Effector memory CD8-positive, alpha-beta T cell (primary cell): ENCODE measurements at places on chromosomes 12 and 14.

- no peaks in the 10 kb centered on the region for H3K27me3 ChIP-seq
- H3K4me3 ChIP-seq = no peak overlapping the region
- peak overlapping the region; percentile 32 for H3K27ac ChIP-seq
- peaks cover 4% of the 10 kb centered on the region for H3K4me1 ChIP-seq
- H3K36me3 ChIP-seq = peaks cover 3% of the 10 kb centered on the region
These were observed 314.6 kb downstream of the BCL11B start for GRCh38 chr14:98957211-98958047.

- no peak overlapping the region for H3K27ac ChIP-seq
- no peak for DNase-seq
- no peak overlapping the region for H3K4me3 ChIP-seq
- no peaks in the 10 kb centered on the region for H3K36me3 ChIP-seq
These were observed 81.6 kb downstream of the LLPH start for GRCh38 chr12:66048835-66049537.

- H3K27ac ChIP-seq = no peak overlapping the region
- H3K4me3 ChIP-seq = no peak overlapping the region
- no peaks in the 10 kb centered on the region for H3K36me3 ChIP-seq
- DNase-seq = no peak
- peaks cover 6% of the 10 kb centered on the region for H3K4me1 ChIP-seq
- H3K27me3 ChIP-seq = peaks cover 8% of the 10 kb centered on the region
These were observed 11.9 kb upstream of the TNFAIP2 start for GRCh38 chr14:103111232-103111868.

- H3K27ac ChIP-seq = peak overlapping the region; percentile 57
- peaks cover 11% of the 10 kb centered on the region for H3K4me1 ChIP-seq
- H3K36me3 ChIP-seq = peaks cover 10% of the 10 kb centered on the region
- H3K27me3 ChIP-seq = no peaks in the 10 kb centered on the region
- no peak for DNase-seq
These were observed 8.8 kb downstream of the IKBIP start for GRCh38 chr12:98635657-98636323.

GRCh38 chr14:97065305-97066067 is 268.3 kb downstream of the VRK1 start:
- H3K27me3 ChIP-seq = peaks cover 32% of the 10 kb centered on the region
- no peak for DNase-seq
- H3K4me3 ChIP-seq = no peak overlapping the region
- H3K36me3 ChIP-seq = no peaks in the 10 kb centered on the region
- H3K27ac ChIP-seq = no peak overlapping the region

DNA sequence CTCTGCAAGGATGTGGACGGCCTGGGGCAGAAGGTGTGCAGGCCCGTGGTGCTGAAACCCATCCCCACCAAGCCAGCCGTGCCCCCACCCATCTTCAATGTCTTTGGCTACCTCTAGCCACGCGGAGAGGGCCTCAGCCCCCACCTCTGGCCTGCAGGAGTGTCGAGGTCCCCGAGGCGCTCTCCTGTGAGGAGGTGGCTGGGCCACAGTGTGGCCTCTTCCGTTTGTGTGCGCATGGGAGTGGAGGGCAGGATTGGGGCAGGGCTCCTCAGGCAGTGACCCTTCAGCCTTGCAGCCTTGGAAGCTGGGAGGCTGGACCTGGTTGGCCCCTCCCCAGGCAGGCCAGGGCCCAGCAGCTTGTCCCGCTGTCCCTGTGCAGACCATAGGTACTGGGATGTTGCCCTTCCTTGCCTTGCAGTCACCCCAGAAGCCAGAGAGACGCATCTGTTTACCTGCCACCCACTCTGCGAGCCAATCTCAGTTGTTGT is 1.9 kb downstream of the FAM181A start:
- peaks cover 3% of the 10 kb centered on the region for H3K36me3 ChIP-seq
- H3K4me3 ChIP-seq = no peak overlapping the region
- no peaks in the 10 kb centered on the region for H3K27me3 ChIP-seq
- peak overlapping the region; percentile 19 for H3K27ac ChIP-seq
- DNase-seq = no peak

- H3K36me3 ChIP-seq = no peaks in the 10 kb centered on the region
- H3K27ac ChIP-seq = no peak overlapping the region
- DNase-seq = no peak
- H3K4me3 ChIP-seq = no peak overlapping the region
- no peaks in the 10 kb centered on the region for H3K4me1 ChIP-seq
- H3K27me3 ChIP-seq = peaks cover 7% of the 10 kb centered on the region
These were observed 6.5 kb downstream of the AMDHD1 start for GRCh38 chr12:95949477-95950206.

DNA sequence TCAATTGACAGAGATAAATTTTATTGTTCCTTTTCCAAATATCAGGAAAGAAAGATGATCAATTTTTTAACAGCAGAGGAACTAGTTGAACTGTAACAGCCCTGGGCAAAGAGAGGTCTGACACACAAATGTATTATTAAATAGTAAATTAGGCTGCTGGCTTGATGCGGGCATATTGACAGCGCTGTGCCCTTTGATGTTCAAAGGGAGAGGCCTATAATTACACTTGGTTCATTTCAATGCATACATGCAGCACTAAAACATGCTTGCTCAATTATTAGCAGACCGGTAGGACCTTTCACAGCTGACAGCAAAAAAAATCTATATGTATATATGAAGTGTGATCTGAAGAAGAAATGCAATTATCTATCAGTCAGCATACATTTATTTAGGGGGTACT is 219.8 kb downstream of the SLC2A13 start:
- H3K4me3 ChIP-seq = no peak overlapping the region
- H3K36me3 ChIP-seq = no peaks in the 10 kb centered on the region
- DNase-seq = no peak
- no peak overlapping the region for H3K27ac ChIP-seq
- H3K27me3 ChIP-seq = no peaks in the 10 kb centered on the region

GRCh38 chr12:66206141-66206540 is 17.1 kb downstream of the IRAK3 start:
- peaks cover 52% of the 10 kb centered on the region for H3K27me3 ChIP-seq
- no peak overlapping the region for H3K27ac ChIP-seq
- DNase-seq = no peak
- H3K36me3 ChIP-seq = peaks cover 2% of the 10 kb centered on the region
- H3K4me3 ChIP-seq = no peak overlapping the region

DNA sequence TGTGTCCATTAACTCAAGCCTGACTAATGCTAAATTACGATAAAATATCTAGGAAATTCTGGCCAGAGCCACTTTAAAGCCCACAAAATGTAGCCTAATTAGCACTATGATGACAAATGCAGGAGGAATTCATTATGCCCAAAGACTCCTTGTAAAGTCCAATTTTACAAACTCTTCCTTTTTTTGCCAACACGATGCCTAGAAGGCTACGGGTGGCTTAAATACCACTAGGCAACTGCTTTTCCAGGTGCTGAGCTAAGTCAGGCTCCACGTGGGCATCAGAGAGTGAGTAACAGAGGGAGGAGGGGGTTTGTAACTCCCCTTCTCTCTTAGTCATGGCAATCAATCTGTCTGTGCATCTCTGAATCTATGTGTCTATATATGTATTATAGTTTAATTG is 172.4 kb upstream of the NTF3 start:
- no peaks in the 10 kb centered on the region for H3K4me1 ChIP-seq
- no peaks in the 10 kb centered on the region for H3K36me3 ChIP-seq
- peaks cover 5% of the 10 kb centered on the region for H3K27me3 ChIP-seq
- no peak for DNase-seq

DNA sequence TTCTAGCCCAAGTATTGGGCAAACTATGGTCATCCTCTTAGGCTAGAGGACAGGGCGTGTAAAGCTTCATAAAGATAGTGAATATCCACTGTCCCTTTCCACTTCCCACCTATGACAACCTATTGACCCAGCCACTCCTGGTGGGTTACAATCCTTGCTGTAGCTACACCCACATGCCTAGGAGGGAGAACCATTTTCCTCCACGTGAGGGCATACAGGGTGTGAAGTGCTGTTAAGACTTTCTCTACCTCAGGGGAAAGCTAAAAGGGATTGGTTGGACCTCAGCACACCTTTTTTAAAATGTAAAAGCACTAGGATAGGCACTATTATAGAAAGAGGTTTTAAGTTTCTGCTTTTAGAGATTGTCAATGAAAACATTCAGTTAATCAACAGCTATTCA is 124.4 kb downstream of the TPH2 start:
- no peak for DNase-seq
- peaks cover 5% of the 10 kb centered on the region for H3K27me3 ChIP-seq
- no peak overlapping the region for H3K27ac ChIP-seq
- H3K4me1 ChIP-seq = no peaks in the 10 kb centered on the region

- DNase-seq = no peak
- H3K4me3 ChIP-seq = no peak overlapping the region
- H3K4me1 ChIP-seq = no peaks in the 10 kb centered on the region
- H3K27ac ChIP-seq = no peak overlapping the region
- H3K27me3 ChIP-seq = no peaks in the 10 kb centered on the region
These were observed 27.9 kb downstream of the RHOF start for GRCh38 chr12:121765573-121765972.

- H3K4me3 ChIP-seq = no peak overlapping the region
- H3K4me1 ChIP-seq = peaks cover 4% of the 10 kb centered on the region
- H3K36me3 ChIP-seq = no peaks in the 10 kb centered on the region
- no peak overlapping the region for H3K27ac ChIP-seq
- H3K27me3 ChIP-seq = no peaks in the 10 kb centered on the region
- DNase-seq = no peak
These were observed 59.0 kb downstream of the CLMN start for GRCh38 chr14:95260537-95261361.

DNA sequence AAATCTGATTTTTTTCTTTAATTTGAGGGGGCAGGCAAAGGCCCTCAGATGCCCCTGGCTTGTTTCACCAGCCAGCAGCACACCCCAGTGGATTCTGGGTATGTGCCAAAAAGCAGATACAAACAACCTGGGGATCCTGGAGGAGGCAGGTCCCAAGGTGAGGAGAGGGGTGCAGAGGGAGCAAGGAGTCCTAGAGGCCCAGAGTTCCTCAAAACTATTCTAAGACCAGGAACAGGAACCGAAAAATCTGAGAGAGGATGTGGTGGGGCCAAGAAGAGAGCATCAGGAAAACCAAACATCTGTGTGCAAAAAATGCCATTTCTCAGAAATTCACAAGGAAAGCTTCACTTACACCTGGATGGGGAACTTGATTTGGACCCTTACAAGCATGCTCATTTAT is 8.2 kb downstream of the KCNA5 start:
- no peaks in the 10 kb centered on the region for H3K4me1 ChIP-seq
- no peak overlapping the region for H3K27ac ChIP-seq
- no peak overlapping the region for H3K4me3 ChIP-seq
- H3K36me3 ChIP-seq = no peaks in the 10 kb centered on the region
- H3K27me3 ChIP-seq = peaks cover 24% of the 10 kb centered on the region

GRCh38 chr12:53985692-53985993 is 697 bp downstream of the HOXC10 start:
- peaks cover 100% of the 10 kb centered on the region for H3K27me3 ChIP-seq
- peaks cover 41% of the 10 kb centered on the region for H3K36me3 ChIP-seq
- DNase-seq = no peak
- H3K27ac ChIP-seq = peak overlapping the region; percentile 87
- peaks cover 45% of the 10 kb centered on the region for H3K4me1 ChIP-seq

DNA sequence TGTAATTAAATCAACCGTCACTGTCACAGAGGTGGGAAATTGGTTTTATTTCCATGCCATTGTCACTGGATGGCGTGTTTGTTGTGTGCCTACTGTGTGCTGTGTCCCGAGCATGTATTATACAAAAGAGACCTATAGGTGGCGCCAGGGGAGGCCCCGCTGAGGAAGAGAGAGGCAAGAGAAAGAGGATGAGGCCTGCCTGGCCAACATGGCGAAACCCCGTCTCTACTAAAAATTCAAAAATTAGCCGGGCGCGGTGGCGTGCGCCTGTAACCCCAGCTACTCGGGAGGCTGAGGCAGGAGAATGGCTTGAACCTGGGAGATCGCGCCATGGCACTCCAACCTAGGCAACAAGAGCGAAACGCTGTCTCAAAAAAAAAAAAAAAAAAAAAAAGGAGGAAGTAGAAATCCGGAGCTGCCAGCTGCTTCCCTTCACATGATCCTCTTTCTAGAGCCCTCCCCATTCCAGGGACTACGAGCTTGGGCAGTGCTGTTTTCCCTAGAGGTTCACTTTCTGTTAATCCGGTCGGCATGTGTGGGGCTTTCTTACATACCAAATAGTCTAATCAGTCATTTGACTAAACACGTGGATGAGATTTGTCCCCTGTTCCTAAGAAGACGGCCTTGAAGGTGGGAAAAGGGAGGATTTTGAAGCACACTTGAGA is 6.4 kb upstream of the CCDC175 start:
- DNase-seq = no peak
- H3K4me3 ChIP-seq = no peak overlapping the region
- H3K4me1 ChIP-seq = peaks cover 4% of the 10 kb centered on the region
- peaks cover 17% of the 10 kb centered on the region for H3K27me3 ChIP-seq
- H3K27ac ChIP-seq = no peak overlapping the region

GRCh38 chr14:95480109-95480886 is 36.2 kb downstream of the SYNE3 start:
- peaks cover 8% of the 10 kb centered on the region for H3K36me3 ChIP-seq
- peaks cover 35% of the 10 kb centered on the region for H3K4me1 ChIP-seq
- H3K27me3 ChIP-seq = no peaks in the 10 kb centered on the region
- peak overlapping the region; percentile 62 for H3K4me3 ChIP-seq
- DNase-seq = peak; percentile 41
